H1 (cell line): ENCODE measurements at places on chromosomes 13 and 19. TPM values are rescaled to one million over a fixed set of nuclear protein-coding genes. Genes with fewer than 3 reads are reported as not detected.
A peak's percentile ranks its signal among the peaks of the same experiment; 100 is the strongest.

Gene ZNF155
- 8.6 and 9.0 TPM in 2 replicates for total RNA-seq

Gene RPL36
- 1,075 and 1,137 TPM in 2 replicates for total RNA-seq

- DNase-seq: no peak
Measured at GRCh38 chr13:90098577-90098976, 1248.9 kb upstream of the MIR17HG start.

DNA sequence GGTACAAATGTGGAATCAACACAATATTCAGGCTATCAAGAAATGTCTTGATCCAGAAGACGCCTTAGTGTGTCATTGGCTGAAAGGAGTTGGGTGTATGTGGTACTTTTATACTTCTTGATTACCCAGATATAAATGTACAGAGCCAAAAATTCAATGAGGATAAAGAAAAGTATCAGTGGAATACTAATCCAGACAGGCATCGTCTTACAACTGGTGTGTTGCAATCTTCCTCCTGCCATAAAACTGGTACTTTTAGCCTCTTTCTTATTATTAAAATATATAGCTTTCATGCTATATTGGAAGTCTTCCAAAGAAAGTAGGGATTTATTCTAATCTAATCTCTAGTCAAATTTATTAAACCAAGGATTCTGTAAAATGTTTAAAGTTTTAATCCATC is 388.6 kb upstream of the MIR17HG start:
- DNase-seq: no peak

- no peak for DNase-seq
Measured at GRCh38 chr19:49624967-49625910, 14.7 kb downstream of the RRAS start.

- DNase-seq: no peak
Measured at GRCh38 chr19:12666265-12667048, at the start of the genes MAN2B1 and WDR83. TSS of gene MAN2B1 (minus strand) at chr19:12666742. CDS start at chr19:12666701, 41 bp downstream. TSS of gene WDR83 (plus strand) at chr19:12666807. CDS start at chr19:12669791, 2,984 bp downstream.

DNA sequence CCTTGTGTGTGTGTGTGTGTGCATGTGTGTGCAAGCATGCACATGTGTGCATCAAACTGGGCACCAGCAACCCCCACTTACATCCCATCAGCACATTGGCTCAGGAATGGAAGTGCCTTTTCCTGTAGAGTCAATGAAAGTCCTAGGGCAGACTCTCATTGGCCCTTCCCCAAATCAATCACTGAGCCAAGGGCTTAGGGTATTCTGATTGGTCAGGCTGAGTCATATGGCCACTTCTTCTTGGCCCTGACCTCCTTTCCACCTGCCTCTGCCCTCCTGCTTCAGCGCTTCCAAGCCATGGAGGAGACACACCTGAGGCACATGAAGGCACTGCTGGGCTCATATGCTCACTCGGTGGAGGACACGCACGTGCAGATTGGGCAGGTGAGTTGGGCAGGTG is 20.9 kb downstream of the FCHO1 start:
- DNase-seq: no peak

- no peak for DNase-seq
Measured at GRCh38 chr13:111338841-111339240, 18.4 kb downstream of the TEX29 start.

- no peak for DNase-seq
Measured at GRCh38 chr13:48231080-48231479, 1.9 kb upstream of the ITM2B start.

GRCh38 chr13:49985129-49985528 is 11.7 kb upstream of the TRIM13 start:
- DNase-seq: no peak

DNA sequence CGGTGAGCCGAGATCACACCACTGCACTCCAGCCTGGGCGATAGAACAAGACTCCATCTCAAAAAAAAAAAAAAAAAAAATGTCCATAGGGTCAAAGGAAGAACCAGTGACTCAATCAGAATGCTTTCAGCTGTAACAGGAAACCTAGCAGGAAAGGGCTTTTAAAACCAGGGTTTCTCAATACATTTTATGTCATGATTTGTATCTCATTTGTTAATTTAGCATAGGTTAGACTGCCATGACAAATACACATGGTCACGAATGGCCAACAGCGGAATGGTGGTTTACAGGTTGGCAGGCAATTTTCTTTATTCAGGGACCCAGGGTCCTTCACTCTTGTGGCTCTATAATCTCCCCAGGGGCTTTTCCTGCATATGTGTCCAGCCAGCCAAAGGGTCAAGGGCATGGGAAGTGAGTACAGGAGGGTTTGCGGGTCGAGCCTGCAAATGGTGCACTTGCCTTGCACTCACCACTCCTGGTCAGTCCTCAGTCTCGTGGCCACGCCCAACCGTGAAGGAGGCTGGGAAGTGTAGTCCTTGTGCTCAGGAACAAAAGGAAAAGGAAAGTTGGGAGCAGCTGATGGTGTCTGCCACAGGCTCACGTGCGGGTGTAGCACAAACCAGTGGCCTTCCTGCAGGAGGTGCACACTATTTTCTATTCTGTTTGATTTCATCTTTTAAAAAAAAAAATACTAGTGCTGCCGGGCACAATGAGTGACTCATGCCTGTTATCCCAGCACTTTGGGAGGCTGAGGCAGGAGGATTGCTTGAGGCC is 14.8 kb downstream of the DHX34 start:
- no peak for DNase-seq

GRCh38 chr19:57830071-57830602 is at the start of gene ZNF587B:
TSS of gene ZNF587B (plus strand) at chr19:57830299. CDS start at chr19:57830529, 230 bp downstream.
- peak; percentile 77 for DNase-seq

GRCh38 chr13:73025217-73026012 is 33.4 kb upstream of the KLF5 start:
- DNase-seq: no peak
